ENCODE measurements at places on chromosomes 16 and 17.

GRCh38 chr16:30600215-30600614 lies 10.0 kb downstream of the ZNF689 start:
- DNase-seq: no peak

- DNase-seq: no peak
Measured at GRCh38 chr17:65190467-65191097, 53.4 kb downstream of the RGS9 start.

- no peak for DNase-seq
Measured at GRCh38 chr16:13414154-13414553, 505.8 kb upstream of the ERCC4 start.

DNA sequence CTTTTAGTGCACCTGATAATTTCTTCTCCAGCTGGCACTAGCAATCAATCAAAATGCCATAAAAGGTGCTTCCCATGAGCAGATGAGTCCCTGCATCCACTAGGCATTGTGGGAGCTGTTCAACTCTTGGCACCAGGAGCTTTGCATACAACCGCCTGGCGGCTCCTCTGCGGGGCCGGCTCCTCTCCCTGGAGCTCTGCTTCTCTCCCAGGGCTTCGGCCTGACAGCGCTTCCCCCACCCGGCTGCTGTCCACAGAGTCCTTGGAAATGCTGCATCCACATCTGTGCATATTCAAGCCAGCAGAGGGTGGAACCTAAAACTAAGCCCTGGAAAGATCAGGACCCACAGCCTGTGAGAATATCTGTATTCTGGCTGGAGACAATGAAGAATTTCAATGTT lies 62.9 kb downstream of the LMF1 start:
- DNase-seq: no peak

GRCh38 chr17:58200024-58200633 lies 7.6 kb downstream of the EPX start:
- DNase-seq: no peak

DNA sequence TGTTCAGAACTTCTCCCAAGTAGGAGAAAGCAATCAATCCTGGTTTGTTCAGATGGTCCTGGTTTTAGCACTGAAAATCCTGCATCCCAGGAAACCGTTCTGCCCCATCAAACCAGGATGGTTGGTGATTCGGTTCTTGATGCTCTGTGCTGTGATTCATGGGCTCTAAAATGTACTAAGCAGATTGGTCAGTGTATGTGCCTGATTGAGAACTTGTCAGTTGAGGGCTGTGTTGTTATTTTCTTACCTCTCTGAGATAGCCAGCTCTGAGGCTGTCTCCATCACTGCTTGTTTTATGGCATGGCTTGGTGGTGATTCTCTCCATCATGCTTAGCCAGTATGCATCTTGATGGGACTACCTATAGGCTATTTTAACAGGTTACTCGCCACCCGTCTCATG lies 246.9 kb upstream of the RBFOX1 start:
- DNase-seq: no peak

- no peak for DNase-seq
Measured at GRCh38 chr17:64123114-64123513, 6.8 kb downstream of the ERN1 start.

DNA sequence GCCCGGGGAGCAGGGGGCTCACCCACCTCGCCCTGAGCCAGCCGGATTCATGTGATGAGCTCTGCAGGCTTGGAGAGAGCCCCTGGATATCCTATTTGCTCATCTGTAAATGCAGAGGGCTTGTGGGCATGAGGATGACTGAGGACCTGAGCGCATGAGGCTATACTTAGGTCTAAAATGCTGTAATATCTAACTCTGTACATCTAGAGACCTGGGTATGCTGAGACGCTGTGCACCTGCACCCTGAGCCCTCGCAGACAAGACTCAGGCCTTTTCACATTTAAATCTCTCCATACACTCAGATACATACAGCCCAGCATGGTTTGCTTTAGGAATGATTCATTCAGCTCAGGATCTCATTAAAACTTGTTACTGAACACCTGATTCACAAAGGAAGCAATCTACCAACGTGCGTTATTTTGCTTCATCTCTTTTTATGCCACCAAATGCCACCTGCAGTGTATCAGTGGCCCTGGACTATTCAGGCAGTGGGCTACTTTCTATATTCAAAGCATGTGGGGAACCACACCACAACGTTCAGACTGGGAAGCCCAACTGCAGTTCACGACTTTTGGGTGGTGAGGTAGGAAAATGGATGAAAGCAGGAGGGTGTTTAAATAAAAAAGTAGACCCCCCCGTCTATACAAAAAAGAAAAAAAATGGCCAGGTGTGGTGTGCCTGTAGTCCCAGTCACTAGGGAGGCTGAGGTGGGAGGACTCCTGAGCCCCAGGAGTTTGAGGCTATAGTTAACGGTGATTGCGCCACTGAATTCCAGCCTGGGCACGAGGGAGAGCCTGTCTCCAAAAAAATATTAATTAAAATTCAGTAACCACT lies 12.0 kb downstream of the USP7 start:
- DNase-seq: no peak
